SHP77 (cell line): ENCODE measurements at places on chromosomes 3 and 15.

GRCh38 chr3:179027326-179027900 is 44.2 kb downstream of the ZMAT3 start:
- DNase-seq: no peak

- peak; percentile 35 for DNase-seq
Observed at GRCh38 chr15:80367094-80367493, 37.1 kb upstream of the ARNT2 start.

- no peak for DNase-seq
Observed at GRCh38 chr3:135100366-135100765, 305.3 kb downstream of the EPHB1 start.

DNA sequence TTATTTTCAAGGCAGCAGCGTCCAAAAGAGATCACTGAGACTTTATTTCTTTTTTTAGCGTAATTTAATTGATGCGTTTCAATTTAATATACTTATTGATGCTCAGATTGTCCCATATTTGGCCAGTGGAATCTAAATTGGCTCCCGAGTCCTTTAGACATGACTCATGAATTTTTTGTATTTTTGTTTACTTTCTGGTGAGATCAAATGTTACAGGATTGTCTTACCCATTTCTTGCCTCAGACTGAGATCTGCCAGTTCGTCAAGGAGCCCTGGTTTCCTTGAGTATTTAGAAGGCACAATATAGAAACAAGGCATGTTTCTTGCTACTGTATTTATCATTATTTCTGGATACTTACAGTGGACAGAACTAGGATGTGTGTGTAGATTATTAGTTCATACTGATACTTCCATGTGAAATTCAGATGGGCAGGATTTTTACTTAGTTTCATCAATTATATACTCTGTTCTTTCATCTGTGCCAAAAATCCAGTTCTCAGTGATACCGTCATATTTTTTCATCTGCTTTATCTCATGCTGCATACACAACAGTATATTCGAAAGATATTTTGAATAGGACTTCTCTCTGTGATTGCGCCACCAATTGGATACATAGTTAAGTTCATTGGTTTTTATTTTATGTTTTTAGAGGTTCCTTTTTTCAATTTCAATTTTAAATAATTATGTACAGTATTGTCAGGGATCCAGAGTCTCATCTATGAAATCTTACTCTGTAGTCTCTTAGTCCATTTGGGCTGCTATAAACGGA is 436.9 kb upstream of the C2CD4B start:
- no peak for DNase-seq

DNA sequence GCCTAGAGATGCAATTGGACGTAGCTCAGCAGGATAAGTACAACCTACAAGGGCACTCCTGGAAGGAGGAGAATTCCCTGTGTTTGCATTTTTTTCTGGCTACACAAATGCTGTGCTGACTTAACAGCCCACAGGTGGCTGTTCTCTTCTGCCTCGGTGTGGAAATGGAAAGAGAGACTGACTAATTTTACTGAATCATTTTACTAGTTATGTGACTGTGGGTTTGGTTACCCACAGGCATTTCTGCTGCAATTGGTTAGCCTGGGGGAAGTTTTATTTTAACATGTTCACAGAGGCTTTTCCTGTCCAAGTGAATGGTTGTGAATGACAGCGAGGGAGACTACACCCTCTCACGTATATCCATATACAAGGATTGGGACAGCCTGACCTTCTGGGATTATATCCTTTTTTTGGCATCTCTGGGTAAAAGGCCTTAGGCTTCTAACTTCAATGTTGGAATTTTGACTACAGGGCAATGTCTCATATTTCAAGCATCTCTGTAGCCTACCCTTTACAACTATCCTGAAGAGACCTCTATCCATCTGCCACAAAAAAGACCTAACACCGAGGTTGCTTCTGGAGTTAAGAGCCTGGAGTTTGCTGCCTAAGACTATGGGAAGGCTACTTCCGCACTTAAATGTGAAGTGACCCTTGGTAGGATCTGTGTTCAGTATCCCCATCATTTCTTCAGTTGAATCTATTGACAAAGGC is 67.2 kb upstream of the TP63 start:
- no peak for DNase-seq

- DNase-seq: no peak
Observed at GRCh38 chr3:25380222-25380739, 47.8 kb upstream of the RARB start.

GRCh38 chr15:45812200-45812599 is 177.4 kb downstream of the SQOR start:
- no peak for DNase-seq

DNA sequence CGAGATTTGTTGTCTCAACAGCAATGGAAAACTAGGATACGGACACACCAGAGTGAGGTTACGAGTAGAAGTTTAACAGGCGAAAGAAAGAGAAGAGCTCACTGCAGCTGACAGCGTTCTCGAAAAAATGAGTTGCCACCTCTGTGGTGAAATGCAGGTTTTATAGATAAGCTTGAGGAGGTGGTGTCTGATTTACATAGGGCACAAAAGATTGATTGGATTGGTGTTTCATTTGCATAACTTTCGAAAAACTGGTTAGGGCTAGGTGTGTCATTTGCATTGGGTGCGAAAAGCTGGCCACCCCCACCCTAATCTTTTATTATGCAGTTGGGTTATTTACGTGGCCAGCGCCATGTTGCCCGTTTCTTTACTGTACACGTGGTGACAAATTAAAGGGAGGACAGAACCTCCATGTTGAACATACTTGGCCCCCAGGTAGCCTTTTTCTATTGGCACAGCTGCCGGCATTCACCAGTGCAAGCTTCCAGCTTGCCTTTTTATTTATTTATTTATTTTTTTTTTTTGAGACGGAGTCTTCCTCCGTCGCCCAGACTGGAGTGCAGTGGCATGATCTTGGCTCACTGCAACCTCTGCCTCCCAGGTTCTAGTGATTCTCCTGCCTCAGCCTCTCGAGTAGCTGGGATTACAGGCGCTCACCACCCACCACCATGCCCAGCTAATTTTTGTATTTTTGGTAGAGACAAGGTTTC is 8.3 kb downstream of the IFT122 start:
- DNase-seq: no peak

GRCh38 chr3:152293347-152294006 is 24.7 kb downstream of the MBNL1 start:
- no peak for DNase-seq

- DNase-seq: no peak
Observed at GRCh38 chr3:147924755-147925154, 515.6 kb downstream of the ZIC1 start.

- DNase-seq: no peak
Observed at GRCh38 chr3:127792541-127793292, 29.6 kb downstream of the MGLL start.

- no peak for DNase-seq
Observed at GRCh38 chr15:38479756-38480155, 25.8 kb downstream of the FAM98B start.

- DNase-seq: no peak
Observed at GRCh38 chr15:69713726-69714559, 261.3 kb downstream of the RPLP1 start.

DNA sequence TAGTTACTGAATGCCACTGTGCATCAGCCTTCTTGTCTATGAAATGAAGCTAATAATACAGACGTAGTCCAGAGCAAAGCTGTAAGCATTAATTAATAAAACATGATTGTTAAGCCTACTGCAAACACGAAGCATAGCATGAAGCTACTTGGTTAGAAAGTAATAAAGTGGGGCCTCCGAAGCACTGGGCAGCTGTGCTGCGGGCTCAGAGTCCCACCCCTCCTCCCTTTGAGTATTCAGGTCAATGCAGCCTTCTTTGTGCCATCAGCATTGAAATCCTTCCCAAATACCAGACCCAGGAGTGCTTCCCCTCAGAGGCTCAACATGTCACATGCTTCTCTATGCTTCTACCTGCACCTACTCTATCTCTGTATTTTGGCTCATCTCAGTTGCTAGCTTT is 1112.6 kb downstream of the IGSF11 start:
- DNase-seq: no peak

- peak; percentile 7 for DNase-seq
Observed at GRCh38 chr3:161171639-161172552, 49.2 kb upstream of the NMD3 start.

- DNase-seq: no peak
Observed at GRCh38 chr15:57223887-57224286, 152.4 kb upstream of the CGNL1 start.

GRCh38 chr3:100047455-100048141 is 66.7 kb downstream of the FILIP1L start:
- peak; percentile 22 for DNase-seq

GRCh38 chr3:40079847-40080240 is 229.7 kb upstream of the EIF1B start:
- no peak for DNase-seq

GRCh38 chr3:138862924-138863775 is 28.4 kb upstream of the PIK3CB start:
- no peak for DNase-seq

DNA sequence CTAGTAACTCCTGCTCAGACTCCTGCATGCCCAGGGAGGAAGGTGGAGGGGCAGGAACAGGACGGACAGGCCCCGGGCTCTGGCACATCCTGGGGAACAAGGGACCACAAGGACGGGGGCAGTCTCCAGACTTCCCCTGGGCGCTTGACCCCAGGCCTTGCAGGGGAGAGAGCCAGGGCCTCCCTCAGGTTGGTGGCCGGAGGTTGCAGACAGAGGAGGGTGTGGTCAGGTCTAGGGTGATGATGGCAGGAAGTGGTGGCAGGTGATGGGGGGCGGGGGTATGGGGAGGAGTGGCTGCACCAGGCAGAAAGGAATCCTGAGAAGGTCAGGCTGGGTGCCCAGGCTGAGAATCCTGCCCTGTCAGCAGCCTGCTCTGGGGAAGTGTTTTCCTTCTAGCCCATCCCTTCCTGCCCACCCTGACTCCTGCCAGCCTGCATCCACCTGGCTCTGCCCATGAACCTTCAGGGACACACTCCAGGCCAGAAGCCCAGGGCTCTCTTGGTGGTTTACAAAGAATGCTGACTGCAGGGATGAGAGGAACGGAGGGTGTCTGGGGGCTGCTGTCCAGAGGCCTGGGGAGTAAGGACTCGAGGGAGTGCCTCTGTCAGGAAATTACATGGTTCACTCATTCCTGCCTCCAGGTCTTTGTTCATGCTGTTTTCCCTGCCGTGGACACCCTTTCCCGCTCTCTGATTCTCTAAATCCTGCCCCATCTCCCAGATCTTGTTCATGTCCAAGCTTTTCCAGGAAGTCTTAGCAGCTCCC is 15.8 kb downstream of the LOXL1 start:
- DNase-seq: no peak

GRCh38 chr3:42544492-42545283 is 37.1 kb downstream of the SEC22C start:
- DNase-seq: peak; percentile 86

DNA sequence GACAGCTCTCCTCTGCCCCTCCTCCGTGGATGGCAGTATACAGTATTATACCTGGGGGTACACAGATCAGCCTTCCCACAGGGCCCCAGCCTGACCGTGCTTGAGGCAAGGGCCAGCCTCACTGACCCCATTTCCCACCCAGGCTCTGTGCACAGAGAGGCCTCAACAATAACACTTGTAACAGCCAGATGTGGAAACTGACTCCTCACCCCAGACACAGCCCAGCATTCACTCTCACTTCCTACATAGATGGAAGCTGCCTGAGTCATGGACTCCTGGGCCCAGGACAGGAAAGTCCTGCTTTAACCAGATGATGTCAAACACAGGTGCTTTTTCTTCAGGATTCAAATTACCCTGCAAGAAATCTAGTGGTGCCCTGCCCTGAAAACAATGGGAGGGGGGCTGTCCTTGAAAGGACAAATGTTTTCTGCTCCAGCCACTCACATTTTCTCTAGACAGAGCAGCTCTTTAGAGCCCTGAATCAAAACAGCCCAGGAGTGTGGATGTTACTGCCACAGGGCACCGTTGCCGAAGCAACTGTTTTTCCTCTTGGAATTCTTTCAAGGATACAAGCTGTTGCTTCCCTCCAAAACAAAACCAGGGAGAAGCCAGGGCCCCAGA is 16.4 kb downstream of the CCDC12 start:
- DNase-seq: no peak

GRCh38 chr15:70521576-70522322 is 241.6 kb downstream of the UACA start:
- DNase-seq: no peak

DNA sequence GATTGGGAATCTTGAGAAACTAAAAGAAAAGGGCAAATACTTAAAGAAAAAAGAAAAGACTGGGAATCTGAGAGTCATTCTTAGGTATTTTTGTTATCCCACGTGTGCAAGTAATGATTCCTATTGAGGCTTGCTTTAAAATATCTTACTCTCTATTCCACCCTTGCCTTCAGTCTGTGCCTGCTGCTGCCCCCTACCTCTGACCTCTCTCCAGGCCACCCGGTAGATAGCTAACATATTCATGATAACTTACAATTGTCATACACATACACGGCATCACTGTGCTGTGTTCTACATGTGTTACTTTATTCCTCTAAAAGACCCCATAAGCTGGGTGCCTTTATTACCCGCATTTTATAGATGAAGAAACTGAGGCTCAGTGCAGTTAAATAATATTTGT is 27.8 kb upstream of the ATP13A3 start:
- DNase-seq: no peak

GRCh38 chr3:45347315-45348000 is 40.9 kb upstream of the LARS2 start:
- DNase-seq: no peak

- peak; percentile 25 for DNase-seq
Observed at GRCh38 chr3:152524198-152525140, 255.7 kb downstream of the MBNL1 start.

DNA sequence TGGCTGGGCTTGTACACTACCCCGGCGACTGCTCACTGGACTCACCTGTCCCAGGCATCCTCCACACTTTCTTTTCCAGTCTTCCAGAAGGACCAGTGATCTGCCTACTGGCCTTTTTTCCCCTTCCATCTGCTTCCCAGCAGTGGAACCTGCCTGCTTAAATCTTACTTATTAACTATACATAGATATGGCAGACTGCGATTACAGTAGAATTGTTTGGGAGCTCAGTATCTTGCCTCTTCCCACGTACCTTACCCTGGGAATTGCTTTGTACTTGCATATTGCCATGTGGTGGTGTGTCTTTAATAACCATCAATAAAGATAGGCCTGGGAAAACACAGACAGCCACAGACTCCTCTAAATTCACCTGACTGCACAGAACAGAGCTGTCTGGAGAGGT is 11.8 kb upstream of the HES1 start:
- DNase-seq: no peak

DNA sequence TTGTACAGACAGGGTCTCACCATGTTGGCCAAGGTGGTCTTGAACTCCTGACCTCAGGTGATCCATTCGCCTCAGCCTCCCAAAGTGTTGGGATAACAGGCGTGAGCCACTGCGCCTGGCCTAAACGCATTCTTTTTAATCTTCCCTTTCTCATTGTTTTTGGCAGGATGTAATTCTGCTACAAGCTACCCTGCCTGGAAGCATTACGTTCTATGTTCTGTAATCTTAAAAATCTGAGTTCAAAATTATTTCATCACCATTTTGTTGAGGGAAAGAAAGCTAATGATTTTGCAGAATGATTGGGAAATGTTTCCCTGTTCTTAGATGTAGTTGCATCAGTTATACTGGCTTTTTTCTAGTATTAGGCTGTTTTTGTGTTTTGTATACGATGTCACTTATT is 71.5 kb downstream of the RGMA start:
- DNase-seq: no peak
